NCI-H748 treated with DMSO at 0.1 percent for 48 hours (cell line): ENCODE measurements at places on chromosomes 2 and 18.

DNA sequence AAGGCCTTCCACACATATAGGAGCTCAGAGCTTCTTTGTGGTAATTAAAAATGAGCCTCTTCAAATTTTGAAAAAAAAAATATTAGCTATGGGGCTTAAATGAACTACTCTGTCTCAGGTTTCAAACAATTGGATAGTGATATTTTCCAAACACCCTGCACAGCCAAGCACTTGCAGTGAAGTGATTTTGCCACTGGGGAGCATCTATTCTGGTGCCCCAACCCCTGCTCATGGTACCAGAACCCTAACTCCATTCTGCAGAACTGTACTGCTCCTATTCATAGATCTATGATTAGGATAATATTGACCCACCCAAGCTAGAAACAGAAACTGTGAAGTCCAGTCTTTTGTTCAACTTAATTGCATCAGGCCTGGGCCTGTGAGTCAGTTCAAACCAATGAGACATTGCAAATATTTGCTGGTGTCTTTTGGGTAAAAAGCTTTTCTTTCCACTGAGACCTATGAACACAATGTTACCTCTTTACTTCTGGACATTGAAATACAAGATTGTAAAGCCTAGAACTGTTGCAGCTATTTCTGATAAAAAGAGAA, 324.0 kb downstream of the GALNT13 start:
- DNase-seq = peak; percentile 39

DNA sequence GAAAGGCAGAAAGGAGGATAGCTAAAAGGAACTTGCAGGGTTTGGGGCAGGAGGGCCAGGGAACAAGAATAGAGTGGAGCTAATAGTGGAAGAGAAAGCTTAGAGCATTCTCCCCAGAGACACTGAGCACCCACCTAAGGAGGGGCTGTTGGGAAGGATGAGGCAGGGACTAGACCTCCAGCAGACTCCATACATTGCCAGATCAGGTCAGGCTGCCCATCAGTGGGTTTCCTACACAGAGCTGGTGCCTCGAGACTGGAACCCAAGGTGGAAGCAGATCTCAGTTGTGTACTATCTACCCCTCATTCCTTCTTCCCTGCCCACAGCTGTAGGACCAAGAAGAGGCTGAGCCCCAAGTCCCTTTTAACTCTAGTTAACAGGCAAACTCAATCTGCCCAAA, 148.5 kb downstream of the ZFP36L2 start:
- DNase-seq = no peak

- no peak for DNase-seq
These were observed 19.5 kb downstream of the C2orf74 start for GRCh38 chr2:61181382-61182058.

DNA sequence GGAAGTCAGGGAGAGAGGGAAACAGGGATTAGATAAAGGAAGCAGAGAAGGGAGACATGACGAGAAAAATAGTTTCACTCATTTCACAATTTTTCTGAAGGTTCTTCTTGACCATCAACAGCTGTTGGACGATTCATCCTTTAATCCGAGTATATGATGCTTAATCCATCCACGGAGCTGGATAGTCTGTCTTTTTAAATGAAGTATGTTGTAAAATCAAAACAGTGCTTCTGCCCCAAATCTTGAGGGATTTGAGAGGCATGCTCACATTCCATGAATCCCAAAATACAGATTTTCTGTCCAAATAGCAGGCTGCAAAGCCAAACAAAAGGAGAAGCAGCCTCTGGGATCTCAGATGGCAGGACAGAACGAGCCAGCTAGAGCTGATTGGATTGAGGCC, 47.5 kb downstream of the EPAS1 start:
- no peak for DNase-seq

- no peak for DNase-seq
These were observed 24.9 kb downstream of the PTGR3 start for GRCh38 chr18:75183973-75184493.

DNA sequence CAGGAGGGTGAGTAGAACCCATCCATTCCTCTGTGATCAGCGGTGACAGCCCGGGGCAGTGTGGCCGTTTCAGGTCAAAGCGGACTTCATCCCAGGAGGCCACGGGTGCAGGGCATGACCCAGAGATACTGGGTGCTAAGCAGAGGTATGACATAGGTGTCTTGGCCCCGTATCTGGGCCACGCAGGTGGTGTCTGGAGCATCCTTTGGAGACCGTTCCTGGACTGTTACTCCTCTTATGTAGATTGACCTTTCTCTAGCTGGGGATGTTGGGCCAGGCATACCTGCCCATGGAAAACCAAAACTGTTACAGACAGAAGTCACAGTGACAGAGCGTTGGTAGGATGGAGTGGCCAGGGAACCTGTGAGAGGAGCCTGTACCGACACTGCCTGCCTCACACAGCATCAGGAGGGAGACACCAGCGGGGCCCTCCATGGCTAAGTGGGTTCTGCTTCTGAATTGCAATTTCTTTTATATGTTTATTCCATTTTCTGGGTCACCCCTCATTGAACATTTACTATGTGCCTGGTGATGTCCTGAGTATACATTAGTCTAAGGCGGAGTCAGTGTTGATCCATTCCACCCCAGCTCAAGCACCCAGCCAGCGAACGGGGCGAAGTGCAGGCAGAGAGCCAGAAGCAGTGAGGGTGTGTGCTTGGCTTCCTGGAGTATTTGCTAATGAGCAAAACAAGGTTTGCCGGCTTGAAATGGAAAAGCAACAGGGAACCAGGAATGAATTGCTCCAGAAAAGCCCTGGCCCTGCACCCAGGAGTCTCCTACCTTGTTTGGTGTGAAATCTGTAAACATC, 141.7 kb downstream of the SH3RF3 start:
- no peak for DNase-seq

DNA sequence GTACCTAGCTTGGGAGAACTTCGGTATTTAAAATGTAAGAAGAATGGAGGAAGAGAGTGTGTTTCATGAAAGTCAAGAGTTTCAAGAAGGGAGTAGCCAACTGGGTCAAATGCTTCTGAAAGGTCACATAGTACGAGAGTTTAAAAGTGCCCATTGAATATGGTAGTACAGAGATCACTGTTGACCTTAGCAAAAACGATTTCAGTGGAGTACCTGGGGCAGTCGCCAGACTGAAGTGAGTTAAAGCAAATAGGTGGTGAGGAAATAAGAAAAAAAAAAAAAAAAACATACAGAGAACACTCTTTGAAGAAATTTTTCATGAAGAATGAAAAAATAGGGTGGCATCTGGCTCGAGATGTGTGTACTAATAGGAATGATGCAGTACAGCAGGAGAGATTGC, 11.5 kb downstream of the LIPT1 start:
- no peak for DNase-seq

DNA sequence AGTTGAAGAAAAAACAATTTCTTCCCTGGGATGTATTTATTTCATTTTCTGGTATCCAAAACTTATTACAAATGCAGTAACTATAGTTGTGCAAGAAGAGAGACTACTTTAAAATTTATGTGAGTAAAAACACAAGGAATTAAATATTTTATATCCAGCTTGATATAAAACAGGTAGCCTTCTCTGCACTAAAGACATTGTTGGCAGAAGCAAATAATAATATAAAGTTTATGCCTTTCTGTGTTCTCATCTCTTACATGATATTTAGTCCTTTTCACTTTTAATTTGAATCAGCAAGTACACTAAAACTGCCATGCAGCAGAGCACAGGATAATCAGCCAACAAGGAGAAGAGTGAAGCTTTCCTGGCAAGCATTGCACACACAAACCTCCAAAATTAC, 352.7 kb downstream of the ARL6IP6 start:
- DNase-seq = no peak

DNA sequence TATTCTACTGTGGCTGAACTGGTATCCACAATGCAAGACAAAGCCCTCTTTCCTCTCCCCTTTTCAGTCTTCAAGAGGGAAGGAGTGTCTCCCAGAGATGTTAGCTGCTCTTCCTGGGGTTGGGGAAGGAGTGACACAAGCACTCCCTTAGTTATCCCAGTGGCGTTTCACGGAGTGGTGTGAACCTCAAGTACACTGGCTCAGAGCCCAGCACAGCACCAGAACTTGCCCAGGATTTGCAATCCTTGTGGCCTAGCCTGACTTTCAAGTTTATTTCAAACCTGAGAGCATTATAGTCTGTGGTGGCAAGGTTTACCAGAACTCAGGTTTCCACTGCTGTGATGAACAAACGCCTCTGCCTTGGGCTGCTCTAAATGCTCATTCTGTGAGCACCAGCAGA, 162.5 kb downstream of the CCDC102B start:
- DNase-seq = no peak

DNA sequence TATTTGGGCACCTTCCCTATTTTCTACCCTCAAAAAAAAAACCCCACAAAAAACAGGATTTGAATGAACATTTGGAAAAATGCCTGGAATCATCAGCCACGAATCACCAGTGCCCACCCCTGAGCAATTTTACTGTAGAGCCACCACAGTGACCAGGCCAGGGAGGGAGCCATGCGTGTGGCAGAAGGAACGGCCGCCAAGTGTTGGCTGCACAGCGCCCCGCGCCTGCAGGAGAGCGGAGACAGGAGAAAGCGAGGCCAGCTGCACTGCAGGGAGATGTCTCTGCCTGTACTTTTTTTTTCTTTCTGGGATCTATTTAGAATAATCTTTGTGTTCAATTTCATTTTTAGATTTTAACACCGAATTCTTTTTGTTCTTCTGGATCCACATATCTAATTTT, 269.3 kb upstream of the RAB12 start:
- DNase-seq = no peak

GRCh38 chr18:13449651-13450050, 231.1 kb downstream of the LDLRAD4 start:
- DNase-seq = no peak

GRCh38 chr2:109057686-109058085, 68.7 kb upstream of the EDAR start:
- no peak for DNase-seq

DNA sequence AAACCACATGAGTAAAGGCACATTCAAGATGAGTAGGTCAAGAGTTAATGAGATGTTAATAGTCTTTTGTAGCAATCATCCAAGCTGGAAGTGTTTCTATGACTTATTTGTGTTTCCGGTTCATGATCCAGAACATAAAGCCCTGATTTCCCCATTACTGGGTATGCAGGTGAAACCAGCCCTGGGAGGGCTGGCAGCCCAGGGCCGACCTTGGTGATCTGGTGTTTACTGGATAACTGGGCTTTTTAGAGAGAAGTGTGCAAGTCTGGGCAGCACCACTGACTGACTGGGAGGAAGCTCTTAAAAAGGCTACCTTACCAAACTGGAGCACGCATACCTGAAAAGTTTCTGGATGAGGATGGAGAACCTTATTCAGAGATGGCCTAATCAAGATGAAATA, 431.6 kb upstream of the VRK2 start:
- DNase-seq = no peak

- DNase-seq = no peak
These were observed 10.0 kb downstream of the GALNT5 start for GRCh38 chr2:157267476-157267875.

DNA sequence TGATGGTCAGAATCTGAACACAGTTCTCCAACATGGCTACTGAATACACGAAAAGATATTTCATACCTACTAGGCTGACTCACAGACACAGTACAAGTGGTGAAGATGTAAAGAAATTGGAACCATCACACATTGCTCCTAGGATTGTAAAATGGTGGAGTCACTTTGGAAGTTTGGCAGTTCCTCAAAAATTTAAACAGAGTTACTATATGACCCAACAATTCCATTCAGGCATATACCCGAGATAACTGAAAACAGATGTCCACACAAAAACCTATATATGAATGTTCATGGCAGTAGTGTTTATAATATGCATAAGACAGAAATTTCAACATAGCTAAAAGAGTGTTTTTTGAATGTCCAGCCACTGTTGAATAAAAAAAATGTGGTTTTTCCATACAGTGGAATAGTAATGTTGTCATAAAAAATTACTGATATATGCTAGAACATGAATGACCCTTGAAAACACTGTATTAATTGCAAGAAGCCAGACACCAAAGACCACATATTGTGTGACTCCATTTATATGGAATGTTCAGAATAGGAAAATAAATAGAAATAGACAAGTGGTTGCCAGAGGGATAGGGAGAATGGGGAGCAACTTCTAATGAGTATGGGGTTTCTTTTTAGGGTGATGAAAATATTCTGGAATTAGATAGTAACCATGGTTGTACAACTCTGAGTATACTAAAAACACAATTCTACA, 10.1 kb downstream of the RMP24 start:
- DNase-seq = no peak

- DNase-seq = peak; percentile 9
These were observed 17.0 kb upstream of the CIDEA start for GRCh38 chr18:12236934-12237832.

DNA sequence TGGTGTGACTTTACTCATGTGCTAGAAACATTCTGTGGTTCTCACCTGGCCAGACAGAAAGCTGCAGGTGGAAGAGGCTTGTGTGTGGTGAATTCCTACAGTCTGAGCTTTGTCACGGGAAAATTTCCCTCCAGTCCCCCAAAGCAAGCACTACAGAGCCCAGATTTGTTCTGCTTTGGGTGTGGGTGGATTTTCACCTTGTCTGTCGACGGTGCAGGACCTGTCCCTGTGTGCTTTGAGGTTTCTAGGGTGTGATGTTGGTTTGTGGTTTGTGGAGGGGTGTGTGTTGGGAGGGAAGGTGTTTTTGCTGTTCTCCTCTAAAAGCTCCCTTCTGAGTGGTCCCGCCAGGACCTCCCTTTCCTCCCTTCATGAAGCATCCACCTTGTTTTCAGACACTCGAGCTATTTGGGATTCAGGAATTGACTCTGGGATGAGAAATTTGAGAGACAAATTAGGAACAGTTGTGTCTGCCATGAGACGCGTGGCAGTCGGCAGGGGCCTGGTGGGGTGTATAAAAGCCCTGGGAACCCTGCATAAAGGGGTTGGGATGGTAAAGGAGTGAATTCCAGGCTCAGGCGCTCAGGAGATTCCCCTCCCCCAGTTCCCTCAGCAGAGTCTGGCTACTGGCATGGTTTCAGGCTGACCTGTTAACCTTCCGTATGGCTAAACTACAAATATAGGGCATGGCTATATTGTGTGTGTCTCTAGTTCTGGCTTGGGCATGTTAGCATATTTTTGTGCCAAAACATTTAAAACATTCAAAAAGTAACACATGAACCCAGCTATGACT, 65.5 kb downstream of the DGKD start:
- DNase-seq = no peak

- no peak for DNase-seq
These were observed 3.7 kb downstream of the MEX3C start for GRCh38 chr18:51193621-51194287.

- DNase-seq = no peak
These were observed 312.7 kb downstream of the CELF4 start for GRCh38 chr18:37252854-37253393.
